ENCODE measurements at places on chromosomes 12 and 14. TPM values are rescaled to one million over a fixed set of nuclear protein-coding genes. Genes with fewer than 3 reads are reported as not detected.

- DNase-seq = peak; percentile 31
Observed at GRCh38 chr12:131950182-131950913, 606 bp downstream of the EP400 start.

GRCh38 chr12:122227341-122227740, 1.5 kb upstream of the DIABLO start:
- DNase-seq = no peak

DNA sequence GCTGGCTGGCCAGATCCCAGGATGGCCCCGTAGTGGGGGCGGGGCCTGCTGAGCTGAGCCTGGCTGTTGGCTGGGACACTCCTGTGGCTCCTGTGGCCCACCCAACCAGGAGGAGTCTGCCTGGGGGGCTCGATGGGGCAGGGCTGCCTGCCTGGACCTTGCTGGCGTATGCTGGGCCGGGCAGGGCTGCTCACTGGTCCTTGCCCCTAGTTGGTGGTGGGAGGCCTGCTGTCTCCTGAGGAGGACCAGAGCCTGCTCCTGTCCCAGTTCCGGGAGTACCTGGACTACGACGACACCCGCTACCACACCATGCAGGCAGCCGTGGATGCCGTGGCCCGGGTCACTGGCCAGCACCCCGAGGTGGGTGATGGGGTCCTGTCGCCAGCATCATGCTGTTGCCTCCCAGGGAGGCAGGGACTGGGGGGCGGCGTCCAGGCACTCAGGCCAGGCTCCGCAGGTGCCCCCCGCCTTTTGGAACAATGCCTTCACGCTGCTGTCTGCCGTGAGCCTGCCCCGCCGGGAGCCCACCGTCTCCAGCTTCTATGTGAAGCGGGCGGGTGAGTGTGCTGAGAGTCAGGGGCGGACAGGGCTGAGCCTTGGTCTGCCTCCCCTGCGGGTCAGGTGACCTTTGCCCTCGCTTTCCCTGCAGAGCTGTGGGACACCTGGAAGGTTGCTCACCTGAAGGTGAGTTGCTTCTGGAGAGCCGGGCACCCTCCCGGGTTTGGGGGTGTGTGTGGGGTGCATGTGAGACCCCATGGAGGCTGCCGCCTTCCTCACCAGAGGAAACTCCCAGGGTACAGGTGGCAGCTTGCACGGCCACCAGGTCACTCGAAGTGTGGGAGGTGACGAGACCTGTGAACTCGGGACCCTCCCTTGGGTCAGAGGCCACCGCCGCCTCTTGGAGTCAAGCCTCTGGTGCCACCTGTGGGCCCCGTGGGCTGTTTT, 3.4 kb downstream of the NOC4L start:
- peak; percentile 15 for DNase-seq

- DNase-seq = peak; percentile 82
Observed at GRCh38 chr12:110253176-110253575, 27.9 kb upstream of the ATP2A2 start.

JPH4 gene
- total RNA-seq = 0.19 TPM

BBOF1 gene
- total RNA-seq = 3.8 TPM

- DNase-seq = no peak
Observed at GRCh38 chr12:117318591-117318990, 42.8 kb downstream of the NOS1 start.

DNA sequence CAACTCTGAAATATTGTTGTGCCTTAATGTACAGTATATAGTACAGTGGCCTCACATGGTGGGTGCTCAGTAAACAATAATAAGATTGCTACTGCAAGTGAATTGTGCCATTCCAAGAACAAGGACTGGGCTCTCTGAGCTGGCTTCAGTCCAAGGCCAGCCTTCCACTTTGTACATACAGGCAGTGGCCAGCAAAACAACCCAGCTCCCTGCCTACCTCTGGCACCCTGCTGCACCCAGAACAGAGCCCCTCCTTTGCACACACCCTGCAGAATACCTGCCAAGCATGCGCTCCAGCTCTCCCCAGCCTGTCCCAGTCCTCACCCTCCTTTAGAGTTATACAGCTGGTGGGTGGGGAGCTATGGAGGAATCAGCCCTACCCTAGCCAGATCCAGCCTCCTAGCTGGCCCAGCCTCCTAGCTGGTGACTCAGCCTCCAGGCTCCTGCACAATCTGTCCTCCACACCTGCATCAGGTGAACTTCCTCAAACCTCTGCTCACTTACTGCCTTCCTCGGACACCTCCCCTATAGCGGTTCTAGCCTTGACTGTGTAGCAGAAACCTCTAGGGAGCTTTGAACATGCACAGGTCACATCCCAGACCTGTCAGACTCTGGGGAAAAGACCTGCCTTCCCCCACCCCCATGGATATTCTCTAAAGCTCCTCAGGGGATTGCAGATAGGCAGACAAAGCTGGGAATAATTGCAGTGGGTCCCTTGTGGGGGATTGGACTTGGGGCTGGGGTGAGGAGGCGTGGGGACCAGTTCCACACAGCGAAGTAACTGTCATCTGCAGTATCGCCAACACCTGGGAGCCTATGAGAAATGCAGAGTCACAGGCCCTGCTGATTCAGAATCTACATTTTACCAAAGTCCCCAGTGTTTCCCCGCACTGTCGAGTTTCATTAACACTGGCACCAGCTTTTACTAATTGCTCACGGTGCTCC, 17.9 kb downstream of the ZDHHC22 start:
- peak; percentile 55 for DNase-seq

- DNase-seq = no peak
Observed at GRCh38 chr12:103712216-103712615, 125.1 kb downstream of the STAB2 start.

DNA sequence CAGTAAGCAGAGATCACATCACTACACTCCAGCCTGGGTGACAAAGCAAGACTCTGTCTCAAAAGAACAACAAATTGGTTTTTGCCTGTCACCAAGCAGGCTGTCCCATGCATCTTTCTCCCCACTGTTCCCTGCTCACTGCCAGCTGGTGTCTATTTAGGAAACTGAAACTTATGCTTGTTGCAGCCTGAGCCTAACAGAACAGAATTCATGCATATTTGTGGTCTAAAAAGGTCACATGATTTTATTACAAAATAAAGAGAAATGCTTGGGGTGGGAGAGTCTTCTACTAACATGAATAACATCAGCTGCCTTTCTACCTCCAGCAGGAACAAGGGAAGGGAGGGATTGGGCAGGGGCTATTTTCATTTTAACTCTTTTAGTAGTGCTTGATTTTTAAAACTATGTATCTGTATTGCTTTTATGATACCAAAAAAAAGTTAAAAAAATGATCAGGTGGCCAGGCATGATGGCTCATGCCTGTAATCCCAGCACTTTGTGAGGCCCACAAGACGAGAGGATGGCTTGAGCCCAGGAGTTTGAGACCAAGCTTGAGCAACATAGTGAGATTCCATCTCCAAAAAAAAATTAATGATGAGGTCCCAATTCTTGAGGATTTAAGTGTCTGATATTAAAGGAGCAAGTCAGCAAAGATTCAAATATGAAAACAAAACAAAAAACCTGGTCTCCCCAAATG, 923 bp downstream of the STAT2 start:
- DNase-seq = no peak

DNA sequence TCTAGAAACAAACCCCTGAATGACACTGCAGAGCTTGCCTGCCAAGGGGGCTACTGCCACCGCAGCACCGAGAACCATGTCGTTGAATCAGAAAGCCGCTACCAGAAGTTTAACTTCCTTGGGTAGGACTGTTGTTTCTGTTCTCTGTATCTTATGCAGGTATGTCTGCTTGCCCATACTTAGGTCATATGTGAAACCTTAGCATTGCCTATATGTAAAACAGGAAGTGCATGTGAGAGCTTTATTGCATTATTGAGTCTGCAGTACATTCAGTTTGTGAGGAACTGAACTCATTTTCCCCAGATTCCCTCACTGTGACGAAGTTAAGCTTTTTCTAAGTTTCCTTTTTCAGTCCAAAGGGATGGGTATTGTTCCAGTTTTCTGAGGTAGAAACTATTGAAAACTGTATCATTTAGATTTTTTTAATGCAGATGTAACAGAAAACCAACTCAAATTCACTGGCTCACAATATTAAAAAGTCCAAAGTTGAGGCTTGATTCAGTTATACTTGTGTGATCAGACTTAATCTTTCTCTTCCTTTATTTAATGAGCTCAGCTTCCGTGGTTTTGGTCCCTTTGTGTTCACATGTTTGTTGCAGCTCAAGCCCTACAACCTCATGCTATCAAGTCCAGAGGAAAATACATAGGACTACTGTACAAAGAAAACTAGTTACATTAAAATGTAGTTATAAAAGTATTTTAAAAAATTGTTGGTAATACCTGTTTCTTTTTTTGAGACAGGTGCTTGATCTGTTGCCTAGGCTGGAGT, 6.9 kb downstream of the FBXO34 start:
- no peak for DNase-seq

- no peak for DNase-seq
Observed at GRCh38 chr12:95131589-95132340, 58.3 kb upstream of the NR2C1 start.

DNA sequence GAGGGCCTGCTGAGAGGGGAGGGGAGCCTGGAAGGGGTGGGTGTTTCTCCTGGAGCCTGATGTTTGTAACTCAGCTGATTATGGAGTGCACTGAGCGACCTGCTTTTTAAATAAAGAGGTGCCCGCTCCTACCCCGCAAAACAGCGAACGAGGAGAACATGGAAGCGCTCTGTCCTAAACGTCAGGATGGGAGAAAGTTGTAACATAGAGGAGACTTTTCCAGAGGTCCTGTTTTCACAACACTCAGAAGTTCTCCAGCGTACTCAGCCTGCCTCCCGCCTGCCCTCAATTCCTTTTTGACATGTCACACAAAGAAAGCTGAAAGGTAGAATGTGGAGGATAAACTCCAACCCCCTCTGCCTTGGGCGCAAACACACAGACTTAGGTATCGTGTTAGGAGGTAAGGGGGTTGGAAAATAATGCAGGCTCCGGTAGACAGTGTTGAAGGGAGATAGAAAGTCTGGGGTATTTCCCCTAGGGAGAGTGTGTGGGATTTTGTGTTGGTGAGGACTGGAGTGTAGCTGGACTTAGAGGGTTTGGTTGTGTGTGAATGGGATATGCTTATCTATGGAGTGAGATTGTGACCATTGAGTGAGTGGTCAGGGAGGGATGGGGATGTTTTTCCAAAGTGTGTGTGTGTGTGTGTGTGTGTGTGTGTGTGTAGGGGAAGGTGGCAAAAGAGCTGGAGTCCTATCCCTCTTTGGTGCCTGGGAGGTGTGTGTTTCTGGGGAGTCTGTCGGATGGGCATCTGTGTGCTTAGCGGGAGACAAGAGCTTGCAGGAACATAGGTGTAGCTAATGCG, 2.1 kb downstream of the NTF3 start:
- no peak for DNase-seq

BDKRB1 gene
- not detected for total RNA-seq

CLEC12A gene
- total RNA-seq = 5.7 TPM

CCDC38 gene
- total RNA-seq = 0.22 TPM

DNA sequence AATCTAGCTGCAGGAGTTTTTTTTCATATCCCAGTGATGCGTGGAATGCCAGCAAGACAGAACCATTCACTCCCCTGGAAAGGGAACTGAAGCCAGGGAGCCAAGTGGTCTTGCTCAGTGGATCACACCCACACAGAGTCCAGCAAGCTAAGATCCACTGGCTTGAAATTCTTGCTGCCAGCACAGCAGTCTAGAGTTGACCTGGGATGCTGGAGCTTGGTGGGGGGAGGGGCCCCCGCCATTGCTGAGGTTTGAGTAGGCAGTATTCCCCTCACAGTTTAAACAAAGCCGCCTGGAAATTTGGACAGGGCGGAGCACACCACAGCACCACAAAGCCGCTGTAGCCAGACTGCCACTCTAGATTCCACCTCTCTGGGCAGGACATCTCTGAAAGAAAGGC, 86.9 kb upstream of the STXBP6 start:
- no peak for DNase-seq

- DNase-seq = no peak
Observed at GRCh38 chr12:113291586-113291985, 43.3 kb downstream of the SLC8B1 start.

APOF gene
- total RNA-seq = not detected

DNA sequence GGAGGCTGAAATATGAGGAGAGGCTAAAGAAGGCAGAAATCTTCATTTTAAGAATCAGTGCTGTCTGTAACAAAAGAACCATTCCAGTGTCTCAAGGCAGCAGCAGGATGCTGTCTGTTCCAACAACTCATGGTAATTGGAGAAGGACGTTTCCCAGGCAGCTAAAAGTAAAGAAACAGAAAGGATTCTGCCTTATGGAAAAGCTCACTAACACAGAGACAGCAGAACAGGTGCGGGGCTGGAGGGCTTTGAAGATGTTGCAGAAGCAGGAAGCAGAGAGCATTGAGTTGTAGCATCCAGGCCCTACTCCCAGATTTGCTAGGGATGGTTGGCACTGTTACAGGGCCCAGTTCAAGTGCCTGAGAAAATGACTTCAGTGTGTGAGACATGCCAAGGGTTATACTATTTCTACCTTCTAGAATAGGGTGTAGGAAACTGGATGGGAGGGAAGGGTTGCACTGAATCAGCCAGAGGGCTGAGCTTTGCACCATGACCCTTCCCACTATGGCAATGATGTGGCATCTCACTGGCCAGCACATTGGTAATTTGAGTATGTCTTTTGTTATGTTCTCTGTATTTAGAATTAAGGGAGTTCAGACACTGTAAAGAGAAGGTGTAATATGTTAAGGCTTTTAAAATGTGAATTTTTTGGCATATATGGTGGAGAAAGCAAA, 160.0 kb upstream of the FBXO33 start:
- DNase-seq = no peak

DNA sequence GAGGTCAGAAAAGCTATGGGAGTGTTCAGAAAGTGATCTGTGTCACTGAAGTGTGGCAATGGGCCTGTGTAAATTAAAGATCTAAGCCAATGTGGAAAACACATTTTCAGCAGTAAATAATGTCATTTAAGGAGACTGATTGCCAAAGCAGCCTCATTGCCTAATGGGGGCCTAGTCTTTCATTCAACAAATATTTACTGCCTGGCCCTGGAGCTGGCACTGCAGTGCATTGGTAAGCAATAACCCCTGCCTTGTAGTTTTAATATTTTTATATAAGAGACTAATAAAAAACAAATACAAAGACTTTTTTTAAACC, 326.6 kb downstream of the BTG1 start:
- DNase-seq = no peak

- no peak for DNase-seq
Observed at GRCh38 chr12:7039403-7039802, 21.1 kb upstream of the C1S start.

RIMKLB gene
- total RNA-seq = 14.0 TPM

GRCh38 chr12:48856379-48856778, 4.4 kb upstream of the DDX23 start:
- no peak for DNase-seq

DNA sequence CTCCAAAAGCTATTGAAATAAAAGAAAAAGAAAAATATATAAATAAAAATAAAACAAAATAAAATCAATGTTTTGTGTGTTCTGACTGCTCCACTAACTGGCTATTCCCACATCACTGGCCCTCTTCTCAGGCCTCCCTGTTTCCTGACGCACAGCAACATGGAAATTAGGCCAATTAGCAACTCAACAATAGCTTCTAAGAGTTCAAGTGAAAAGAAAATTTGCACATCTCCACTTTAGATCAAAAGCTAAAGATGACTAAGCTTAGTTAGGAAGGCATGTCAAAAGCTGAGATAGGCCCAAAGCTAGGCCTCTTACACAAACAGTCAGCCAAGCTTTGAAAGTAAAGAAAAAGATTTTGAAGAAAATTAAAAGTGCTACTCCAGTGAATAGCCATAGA, 200.8 kb downstream of the DUSP6 start:
- DNase-seq = no peak
